Midbrain (tissue), 1 donor: ENCODE measurements at places on chromosomes 4 and X.

DNA sequence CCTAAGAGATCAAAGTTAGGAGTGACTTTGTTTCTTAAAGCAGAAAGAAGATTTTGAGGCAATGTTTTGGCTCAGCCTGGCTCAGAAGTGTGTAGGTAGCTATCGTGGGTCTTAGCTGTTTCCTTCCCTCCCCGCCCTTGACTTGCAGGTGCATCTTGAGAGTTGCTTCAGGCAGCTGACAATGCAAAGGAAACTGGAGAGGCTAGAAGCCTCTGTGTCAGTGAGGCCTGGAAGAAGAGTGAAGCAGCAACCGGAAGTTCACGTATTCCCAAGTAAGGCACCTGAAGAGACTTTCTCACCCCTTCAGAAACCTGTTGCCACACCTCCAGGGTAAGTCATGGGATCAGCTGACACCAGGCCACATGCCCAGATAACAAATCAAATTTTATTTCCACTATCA lies 10.6 kb upstream of the XKRX start:
- DNase-seq: no peak

DNA sequence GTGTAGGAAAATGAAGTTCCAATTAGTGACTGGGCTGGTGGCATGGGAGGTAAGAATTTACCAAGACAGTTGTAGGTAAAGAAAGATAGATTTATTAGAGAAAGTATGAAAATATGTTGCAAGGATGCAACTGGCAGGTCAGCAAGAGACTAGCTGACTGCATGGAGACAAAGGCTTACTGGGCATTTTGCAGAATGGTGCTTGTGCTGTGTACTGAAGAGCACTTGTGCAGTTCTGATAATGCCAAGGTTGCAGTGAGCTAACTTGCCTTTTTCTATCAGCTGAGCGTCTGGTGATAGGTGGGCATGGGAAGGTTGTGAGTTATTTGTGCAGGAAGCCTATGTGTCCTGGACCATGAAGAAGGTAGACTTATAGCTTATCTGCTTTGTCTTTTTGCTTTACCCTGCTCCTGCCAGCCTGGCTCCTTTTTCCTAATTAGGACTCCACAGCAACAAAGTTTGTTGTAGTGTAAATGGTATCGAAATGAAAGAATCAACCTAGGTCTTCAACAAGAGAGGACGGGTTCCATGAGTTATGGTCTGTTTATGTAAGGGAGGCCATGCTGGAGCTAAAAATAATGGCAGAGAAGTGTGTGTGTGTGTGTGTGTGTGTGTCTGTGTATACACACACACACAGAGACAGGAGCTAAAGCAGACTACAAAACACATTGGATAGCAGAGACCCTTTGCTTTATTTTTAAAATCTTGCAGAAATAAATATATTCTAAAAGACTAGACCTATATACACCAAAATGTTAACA lies 15.0 kb downstream of the BST1 start:
- DNase-seq: no peak

DNA sequence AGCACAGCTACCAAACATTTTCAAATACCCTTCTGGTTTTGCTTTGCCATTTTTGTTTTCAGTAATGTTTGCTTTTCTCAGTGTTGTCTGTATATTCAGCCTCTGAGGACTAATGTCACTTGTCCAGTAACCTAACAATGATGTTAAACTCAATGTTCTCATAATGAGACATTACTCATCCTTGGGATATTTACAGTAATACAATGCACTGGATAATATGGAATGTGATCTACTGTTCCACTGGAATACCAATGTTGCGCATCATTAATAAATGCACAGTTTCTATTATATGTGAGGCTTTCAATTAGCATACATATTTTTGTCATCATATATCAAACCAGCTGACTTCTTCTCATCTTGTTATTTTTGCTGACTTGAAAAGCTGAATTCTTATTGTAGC lies 259.1 kb downstream of the SH2D1A start:
- no peak for DNase-seq

GRCh38 chrX:140432346-140433175 lies 72.3 kb downstream of the SOX3 start:
- DNase-seq: peak; percentile 65

DNA sequence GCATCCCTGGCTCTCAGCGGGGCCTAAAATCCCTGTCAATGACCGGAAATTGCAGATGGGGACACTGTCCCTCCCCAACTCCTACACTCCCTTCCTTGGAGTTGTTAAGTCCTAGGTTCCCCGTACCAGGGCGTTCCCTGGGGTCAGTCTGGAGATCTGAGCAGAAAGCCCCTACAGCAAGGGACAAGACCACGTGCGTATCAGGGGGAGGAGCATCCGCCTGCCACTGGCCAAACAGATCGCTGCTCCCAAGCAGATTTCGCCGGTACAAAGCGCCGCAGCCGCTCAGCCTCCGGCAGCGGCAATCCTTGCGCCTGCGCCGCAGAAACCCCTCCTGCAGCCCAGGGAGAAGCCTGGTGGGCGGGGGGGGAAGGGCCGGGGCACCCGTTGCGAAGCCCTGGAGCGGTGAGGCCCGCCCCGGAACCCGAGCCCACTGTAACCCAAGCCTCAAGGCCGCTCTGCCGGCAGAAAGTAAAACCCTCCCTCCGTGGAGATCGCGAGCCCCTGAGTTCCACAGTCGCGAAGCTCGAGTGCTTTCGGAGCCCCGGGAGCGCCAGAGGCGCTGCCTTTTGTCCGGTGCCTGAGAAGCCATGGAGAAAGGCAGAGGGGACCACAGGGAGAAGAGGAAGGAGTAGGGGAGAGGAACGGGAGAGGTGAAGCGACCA lies 2.7 kb downstream of the CRMP1 start:
- peak; percentile 75 for DNase-seq

DNA sequence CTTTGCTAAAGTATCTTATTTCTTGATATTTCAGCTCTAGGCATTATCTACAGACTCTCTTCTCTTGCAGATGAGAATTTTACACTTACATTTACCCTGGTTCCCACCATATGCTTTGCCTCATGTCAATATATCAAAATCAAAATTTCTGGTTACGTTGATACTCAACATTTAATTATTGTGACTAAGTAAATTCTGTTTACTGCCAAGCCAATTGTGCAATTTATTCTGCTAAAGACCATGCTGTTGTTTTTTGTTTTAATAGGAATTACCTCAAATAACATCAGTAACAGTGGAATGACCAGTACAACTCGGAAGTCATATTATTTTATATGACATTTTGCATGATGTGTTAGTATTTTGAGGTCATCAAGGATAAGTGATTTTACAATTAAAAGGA lies 125.5 kb downstream of the IL15 start:
- no peak for DNase-seq

DNA sequence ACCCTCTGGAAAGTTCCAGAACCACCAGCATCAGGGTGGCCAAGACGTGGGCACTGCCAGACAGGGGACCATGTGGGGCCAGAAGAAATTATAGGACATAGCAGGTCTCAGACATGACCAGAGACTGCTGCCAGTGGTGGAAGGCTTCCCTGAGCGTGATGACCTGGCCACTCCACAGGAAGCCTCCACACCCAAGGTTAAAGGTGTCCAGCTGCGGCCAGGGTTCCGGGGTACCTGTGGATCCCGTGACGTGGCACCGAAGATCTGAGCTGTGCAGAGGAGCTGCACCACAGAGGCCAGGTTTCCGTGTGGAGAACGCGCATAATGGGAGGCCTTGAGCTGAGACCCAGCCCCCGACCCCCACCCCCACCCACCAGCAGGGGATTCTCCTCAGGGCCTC lies 16.4 kb upstream of the CTBP1 start:
- no peak for DNase-seq

- no peak for DNase-seq
Observed at GRCh38 chr4:87971866-87972265, 3.6 kb upstream of the SPP1 start.

- DNase-seq: peak; percentile 41
Observed at GRCh38 chrX:74536152-74536831, 78.1 kb downstream of the RLIM start.

DNA sequence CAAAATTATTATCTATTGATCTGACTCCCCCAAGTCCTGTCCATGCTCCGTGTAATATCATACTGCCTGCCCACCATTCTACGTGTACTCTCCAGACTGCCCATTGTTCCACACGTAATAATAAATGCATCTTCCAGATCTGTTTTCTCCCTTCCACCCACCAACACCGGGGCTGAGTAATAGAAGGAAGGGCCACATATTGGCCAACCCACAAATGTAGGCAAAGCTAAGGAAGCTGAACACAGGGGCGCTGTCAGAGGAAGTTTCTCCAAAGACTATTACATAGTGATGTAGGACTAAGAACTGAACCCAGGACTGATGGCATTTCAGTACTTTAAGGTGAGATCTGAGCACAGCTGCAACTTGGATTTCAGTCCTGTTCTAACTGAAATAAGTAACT lies 135.8 kb upstream of the GUCY1A1 start:
- DNase-seq: no peak

DNA sequence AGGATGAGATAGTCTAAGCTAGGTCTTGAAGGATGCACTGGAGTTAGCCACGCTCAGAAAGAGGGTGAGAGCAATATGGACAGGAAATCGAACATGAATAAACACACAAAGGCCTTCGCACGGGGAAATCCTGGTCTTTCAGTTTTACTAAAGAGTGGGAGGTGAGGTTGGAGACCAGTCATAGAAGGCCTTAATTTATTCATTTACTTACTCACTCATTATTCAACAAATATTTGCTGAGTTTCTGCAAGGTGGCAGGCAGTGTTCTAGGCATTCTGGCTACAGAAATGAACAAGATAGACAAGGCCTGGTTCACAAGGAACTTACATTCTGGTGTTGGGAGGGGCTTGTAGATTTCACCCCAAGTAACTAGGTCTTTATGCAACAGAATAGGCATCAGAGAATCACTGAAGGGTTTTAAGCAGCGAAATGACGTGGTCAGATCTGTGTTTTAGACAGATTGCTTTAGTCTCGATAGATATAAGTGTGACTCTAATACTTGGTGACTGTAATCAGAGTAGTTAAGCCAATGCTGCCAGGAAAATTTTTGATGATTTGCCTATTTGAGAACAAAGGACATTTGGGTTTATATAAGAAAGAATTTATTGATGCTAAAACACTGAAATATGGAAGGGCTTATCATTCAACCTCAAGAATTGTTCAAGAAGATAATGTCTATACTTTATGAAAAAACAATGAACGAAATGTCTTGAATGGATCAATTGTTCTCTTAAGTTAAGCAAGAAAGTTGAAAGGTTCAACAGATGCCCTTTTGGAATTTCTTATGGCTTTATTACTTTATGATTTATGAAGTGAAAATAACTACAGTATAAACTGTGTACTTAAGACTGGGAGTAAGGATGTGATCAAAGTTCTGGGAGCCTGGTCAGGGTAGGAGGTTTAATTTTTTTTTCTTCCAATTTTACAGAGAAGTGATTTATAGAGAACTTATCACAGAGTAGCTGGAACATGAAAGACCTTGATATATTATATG lies 184.4 kb upstream of the CASK start:
- DNase-seq: no peak

GRCh38 chr4:22676063-22676462 lies 16.7 kb upstream of the GBA3 start:
- DNase-seq: no peak

DNA sequence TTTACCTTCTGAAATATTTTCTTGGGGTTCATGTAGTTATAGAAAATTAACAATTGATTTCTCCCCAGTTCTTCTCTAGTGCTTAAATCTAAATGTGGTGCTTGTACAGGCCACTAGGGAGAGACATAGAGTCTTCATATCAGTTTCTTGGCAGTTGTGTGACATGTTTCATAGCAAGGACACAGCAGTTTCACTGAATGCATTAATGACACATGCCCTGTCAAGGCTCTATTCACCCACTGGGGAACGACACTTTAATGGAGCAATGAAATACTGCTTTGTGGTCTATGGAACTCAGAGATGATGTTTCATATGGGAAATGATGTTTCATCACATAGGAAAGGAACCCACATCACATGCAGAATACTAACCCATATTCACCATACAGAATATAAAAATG lies 2.8 kb downstream of the VEGFC start:
- peak; percentile 33 for DNase-seq

DNA sequence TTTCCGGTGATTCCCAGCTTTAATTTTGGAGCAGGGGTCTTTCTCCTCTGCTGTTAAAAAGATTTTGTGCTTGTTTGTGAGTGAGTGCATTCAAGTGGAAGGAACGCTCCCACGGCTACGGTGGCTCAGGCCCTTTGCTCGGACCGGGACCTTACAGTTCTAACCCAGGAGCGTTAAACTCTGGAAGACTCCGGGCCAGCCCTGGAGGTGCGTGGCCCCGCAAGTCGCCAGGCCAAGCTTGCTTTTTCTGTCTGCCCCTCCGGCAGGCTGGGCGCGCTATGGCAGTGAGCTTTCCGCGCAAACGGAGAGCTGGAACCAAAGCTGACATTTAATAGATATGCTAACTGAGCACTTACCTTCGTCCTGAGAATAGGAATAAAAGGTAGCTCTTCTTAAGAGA lies 18.3 kb upstream of the PITX2 start:
- no peak for DNase-seq

DNA sequence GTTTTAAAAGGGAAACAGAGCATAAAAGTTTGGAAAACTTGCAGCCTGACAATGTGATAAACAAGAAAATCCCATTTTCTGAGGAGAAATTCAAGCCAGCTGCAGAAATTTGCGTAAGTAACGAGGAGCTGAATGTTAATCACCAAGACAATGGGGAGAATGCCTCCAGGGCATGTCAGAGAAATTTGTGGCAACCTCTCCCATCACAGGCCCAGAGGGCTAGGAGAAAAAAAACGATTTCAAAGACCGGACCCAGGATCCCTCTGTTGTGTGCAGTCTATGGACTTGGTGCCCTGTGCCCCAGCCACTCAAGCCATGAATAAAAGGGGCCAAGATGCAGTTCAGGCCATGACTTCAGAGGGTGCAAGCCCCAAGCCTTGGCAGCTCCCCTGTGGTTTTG lies 355.4 kb upstream of the NDST3 start:
- no peak for DNase-seq
